Esophagus squamous epithelium (tissue), 5 donors: ENCODE measurements at places on chromosomes 7 and 10. TPM values are rescaled to one million over a fixed set of nuclear protein-coding genes. Genes with fewer than 3 reads are reported as not detected.

Gene CFAP70
- 0.22 TPM for total RNA-seq

Gene GNAT3
- total RNA-seq: not detected

Gene ENTPD1
- 9.9 TPM for total RNA-seq

Gene GNG11
- 0.61 TPM for total RNA-seq

Gene NRG3
- not detected for total RNA-seq

Gene PRPS1L1
- not detected for total RNA-seq

Gene ADRB1
- 0.18 TPM for total RNA-seq

Gene ZC3HAV1
- total RNA-seq: 34.7 TPM

Gene PDE6C
- not detected for total RNA-seq

Gene NME8
- not detected for total RNA-seq

Gene SH2D4B
- total RNA-seq: not detected

Gene ITPRID1
- not detected for total RNA-seq

Gene TAS2R38
- total RNA-seq: not detected

Gene MKX
- total RNA-seq: 3.3 TPM

Gene TRA2A
- 32.4 TPM for total RNA-seq

Gene GHRHR
- not detected for total RNA-seq

Gene LRRC4
- 5.1 TPM for total RNA-seq

Gene STEAP2
- 3.1 TPM for total RNA-seq

- no peaks in the 10 kb centered on the region for H3K4me1 ChIP-seq
- H3K4me3 ChIP-seq: no peak overlapping the region
- H3K27ac ChIP-seq: no peak overlapping the region
- no peaks in the 10 kb centered on the region for H3K27me3 ChIP-seq
- no peaks in the 10 kb centered on the region for H3K36me3 ChIP-seq
Measured at GRCh38 chr10:35005868-35006267, 84.3 kb downstream of the CUL2 start.

DNA sequence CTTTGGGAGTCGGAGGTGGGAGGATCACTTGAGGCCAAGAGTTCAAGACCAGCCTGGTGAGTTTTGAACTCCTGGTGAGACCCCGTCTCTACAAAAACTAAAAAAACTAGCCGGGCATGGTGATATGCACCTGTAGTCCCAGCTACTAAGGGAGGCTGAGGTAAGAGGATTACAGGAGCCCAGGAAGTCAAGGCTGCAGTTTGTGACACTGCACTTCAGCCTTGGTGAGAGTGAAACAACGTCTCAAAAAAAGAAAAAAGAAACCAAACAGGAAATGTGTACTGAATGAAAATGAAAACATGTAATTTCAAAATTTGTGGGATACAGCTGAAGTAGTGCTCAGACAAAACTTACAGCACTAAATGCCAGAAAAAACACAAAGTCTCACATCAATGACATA is 7.6 kb downstream of the ARHGAP12 start:
- H3K27ac ChIP-seq: no peak overlapping the region
- no peak for DNase-seq

DNA sequence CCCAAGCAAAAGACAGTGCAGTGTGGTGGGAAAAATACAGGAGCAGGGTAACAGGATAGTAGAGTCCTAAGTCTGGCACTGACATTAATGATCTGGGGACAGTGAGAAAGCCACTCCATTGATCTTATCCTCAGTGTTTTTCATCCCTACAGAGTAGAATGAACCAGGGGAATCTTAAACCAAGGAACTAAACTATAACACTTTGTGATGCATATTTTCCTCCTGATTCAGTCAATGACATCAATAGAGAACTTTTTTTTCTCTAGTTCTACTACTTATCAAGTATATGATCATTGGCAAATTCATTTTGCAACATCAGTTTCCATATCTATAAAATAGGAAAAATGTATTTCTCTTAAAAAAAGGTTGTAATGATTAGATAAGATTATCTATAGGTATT is 151.1 kb downstream of the TMEM26 start:
- H3K27ac ChIP-seq: no peak overlapping the region
- H3K4me1 ChIP-seq: no peaks in the 10 kb centered on the region
- no peaks in the 10 kb centered on the region for H3K36me3 ChIP-seq
- H3K27me3 ChIP-seq: no peaks in the 10 kb centered on the region

DNA sequence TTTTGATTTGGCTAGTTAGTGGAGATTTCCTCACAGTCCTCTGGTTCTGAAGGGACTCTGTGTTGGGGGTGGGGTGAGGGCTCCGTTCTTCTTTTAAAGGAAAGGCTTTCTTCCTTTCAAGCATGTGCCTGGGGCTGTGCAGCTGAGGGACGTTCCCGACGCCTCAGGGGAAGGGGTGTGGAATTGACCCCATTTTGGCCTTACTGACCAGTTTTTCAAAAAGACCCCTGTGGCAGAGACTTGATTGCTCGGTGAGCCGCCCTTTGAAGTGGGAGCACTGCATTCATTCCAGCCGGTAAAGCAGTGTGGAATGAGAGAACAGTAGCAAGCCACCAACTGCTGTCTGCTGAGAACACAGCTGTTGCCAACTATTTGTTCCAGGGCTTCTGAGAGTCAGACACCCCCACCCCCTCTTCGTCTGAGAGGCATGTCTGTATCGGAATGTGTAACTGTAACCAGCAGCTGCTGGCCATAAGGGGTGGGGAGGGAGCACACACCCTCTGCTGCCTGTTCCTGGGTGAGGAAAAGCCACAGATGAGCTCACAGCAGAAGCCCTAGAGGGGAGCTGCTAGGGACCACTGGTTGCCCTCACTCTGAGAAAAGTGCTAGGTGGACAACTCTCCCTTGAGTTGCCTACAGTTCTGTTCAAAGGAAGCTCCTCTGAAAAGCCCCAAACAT is 33.2 kb downstream of the WBP1L start:
- H3K27ac ChIP-seq: peak overlapping the region; percentile 46
- no peaks in the 10 kb centered on the region for H3K27me3 ChIP-seq
- DNase-seq: no peak

DNA sequence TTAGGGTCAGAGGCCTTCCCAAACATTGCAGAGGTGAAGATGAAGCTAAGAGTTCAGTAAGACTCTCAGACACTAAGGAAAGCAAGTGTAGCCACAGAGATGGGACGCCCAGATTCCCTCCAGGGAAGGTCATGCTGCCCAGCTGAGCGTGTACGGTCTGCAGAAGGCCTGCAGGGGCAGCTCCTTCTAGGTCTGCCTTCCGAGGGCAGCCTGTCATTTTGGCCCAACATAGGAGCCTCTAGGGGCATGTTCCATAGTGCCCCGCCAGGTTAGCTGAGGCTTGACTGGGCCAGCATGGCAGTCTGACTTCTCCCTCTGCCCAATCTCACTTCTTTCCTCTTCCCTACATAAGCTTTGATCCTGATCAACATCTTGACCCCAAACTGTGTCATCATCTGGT is 130.7 kb downstream of the PIP4K2A start:
- no peak overlapping the region for H3K4me3 ChIP-seq
- no peak for DNase-seq
- no peaks in the 10 kb centered on the region for H3K4me1 ChIP-seq
- no peaks in the 10 kb centered on the region for H3K36me3 ChIP-seq
- no peak overlapping the region for H3K27ac ChIP-seq

- no peak for DNase-seq
- no peak overlapping the region for H3K27ac ChIP-seq
- H3K36me3 ChIP-seq: no peaks in the 10 kb centered on the region
- H3K27me3 ChIP-seq: no peaks in the 10 kb centered on the region
- no peaks in the 10 kb centered on the region for H3K4me1 ChIP-seq
Measured at GRCh38 chr10:94150541-94151184, 156.9 kb downstream of the PLCE1 start.

- no peaks in the 10 kb centered on the region for H3K4me1 ChIP-seq
- H3K27me3 ChIP-seq: no peaks in the 10 kb centered on the region
- H3K4me3 ChIP-seq: no peak overlapping the region
- no peak for DNase-seq
- no peak overlapping the region for H3K27ac ChIP-seq
Measured at GRCh38 chr10:89940076-89940475, 238.7 kb downstream of the KIF20B start.

DNA sequence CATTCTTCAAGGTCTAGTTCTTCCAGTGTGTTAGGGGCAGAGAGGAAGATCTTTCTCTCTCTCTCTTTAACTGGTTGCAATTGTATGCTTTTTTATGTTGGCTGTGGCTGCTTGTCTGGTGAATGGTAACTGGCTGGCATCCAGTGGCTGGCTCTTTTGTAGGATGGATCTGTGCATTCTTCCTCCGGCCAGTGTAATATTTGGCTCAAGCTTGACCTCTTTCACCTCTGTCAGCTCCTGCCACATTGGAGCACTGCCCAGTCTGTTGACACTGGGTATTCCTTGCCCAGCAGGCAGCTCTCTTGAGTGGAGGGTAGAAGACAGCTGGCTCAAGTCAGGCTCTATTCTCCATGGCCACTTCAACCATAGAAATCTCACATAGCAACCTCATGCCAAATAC is 528.3 kb downstream of the PHTF2 start:
- no peak overlapping the region for H3K4me3 ChIP-seq
- H3K27me3 ChIP-seq: no peaks in the 10 kb centered on the region
- no peak for DNase-seq
- H3K36me3 ChIP-seq: no peaks in the 10 kb centered on the region

DNA sequence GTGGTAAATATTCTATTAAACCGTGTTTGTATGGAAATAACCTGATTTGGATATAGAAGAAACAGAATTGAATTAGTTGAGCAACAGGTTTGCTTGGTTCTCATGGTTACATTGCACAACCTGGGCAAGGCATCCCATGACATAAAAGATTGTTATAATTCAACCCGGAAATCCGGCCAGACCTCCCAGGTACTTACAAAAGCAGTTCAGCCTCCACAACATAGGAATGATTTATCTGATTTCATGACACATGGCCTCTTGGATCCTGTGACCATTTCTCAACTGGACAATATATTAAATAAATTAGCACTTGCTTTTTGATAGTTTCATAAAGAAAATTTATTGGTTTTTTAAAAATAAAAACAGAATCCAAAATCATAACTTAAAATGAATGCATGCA is 55.1 kb upstream of the PTPN12 start:
- no peak for DNase-seq
- H3K4me3 ChIP-seq: no peak overlapping the region
- H3K27ac ChIP-seq: peak overlapping the region; percentile 54

DNA sequence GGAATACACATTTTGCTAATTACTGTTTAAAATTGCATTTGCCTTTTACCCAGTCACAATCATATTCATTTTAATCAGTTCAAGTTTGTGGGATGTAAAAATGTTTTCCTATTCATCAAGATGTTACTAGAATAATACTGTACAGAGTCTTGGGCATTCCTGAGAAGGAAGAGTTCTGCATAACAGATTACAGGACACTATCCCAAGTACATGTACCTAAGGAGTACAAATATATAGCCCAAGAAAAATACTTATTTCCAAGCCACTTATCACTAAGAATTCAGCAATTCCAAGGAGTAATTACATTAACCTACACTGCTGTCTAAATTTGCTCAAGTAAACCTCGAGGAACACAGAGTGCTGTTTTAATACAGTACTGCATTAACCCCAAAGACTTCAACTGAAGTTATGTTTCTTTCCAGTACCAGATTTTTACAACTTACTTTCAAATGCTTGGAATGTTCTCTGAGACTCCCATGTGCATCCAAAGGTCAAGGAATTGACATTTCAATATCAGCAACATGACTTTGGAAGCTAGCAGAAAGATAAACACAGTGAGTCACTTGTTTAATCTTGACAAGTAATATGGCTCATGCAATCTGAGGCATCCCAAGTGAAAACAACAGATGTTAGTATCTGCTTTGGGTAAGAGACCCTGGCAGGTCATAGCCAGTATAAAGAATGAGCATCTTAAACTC is 125.4 kb upstream of the BET1 start:
- H3K4me3 ChIP-seq: no peak overlapping the region
- no peak for DNase-seq
- no peaks in the 10 kb centered on the region for H3K36me3 ChIP-seq

- peaks cover 5% of the 10 kb centered on the region for H3K4me1 ChIP-seq
- H3K36me3 ChIP-seq: peaks cover 3% of the 10 kb centered on the region
- no peak overlapping the region for H3K4me3 ChIP-seq
- no peak for DNase-seq
- H3K27me3 ChIP-seq: no peaks in the 10 kb centered on the region
Measured at GRCh38 chr7:50614721-50615518, 49.7 kb upstream of the DDC start.

GRCh38 chr7:925601-926000 is 28.9 kb downstream of the ADAP1 start:
- H3K4me3 ChIP-seq: no peak overlapping the region
- H3K4me1 ChIP-seq: no peaks in the 10 kb centered on the region
- no peak for DNase-seq
- no peak overlapping the region for H3K27ac ChIP-seq
- H3K27me3 ChIP-seq: no peaks in the 10 kb centered on the region

DNA sequence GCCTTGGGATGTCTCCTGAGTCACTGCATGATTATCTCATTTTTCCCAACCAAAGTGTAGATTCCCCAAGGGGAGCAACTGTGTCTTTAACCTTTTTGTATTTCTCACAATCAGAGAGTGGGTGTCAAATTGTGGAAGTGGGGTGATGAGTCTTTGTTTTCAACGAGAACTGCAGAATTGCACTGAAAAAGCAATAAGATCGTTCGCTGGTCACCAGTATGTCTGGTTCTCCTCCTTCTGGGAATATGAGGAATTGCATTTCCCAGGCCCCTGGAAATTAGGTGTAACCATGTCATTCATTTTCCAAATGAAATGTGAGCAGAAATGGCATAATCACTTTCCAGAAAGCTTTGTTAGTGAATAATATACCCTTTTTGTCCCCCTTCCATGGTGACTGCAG is 326.9 kb downstream of the GPAM start:
- no peaks in the 10 kb centered on the region for H3K4me1 ChIP-seq
- H3K27me3 ChIP-seq: no peaks in the 10 kb centered on the region
- no peak for DNase-seq
- no peak overlapping the region for H3K27ac ChIP-seq

- no peak overlapping the region for H3K4me3 ChIP-seq
- no peak for DNase-seq
- no peaks in the 10 kb centered on the region for H3K27me3 ChIP-seq
- H3K36me3 ChIP-seq: no peaks in the 10 kb centered on the region
Measured at GRCh38 chr7:50379082-50379481, 71.1 kb downstream of the FIGNL1 start.

DNA sequence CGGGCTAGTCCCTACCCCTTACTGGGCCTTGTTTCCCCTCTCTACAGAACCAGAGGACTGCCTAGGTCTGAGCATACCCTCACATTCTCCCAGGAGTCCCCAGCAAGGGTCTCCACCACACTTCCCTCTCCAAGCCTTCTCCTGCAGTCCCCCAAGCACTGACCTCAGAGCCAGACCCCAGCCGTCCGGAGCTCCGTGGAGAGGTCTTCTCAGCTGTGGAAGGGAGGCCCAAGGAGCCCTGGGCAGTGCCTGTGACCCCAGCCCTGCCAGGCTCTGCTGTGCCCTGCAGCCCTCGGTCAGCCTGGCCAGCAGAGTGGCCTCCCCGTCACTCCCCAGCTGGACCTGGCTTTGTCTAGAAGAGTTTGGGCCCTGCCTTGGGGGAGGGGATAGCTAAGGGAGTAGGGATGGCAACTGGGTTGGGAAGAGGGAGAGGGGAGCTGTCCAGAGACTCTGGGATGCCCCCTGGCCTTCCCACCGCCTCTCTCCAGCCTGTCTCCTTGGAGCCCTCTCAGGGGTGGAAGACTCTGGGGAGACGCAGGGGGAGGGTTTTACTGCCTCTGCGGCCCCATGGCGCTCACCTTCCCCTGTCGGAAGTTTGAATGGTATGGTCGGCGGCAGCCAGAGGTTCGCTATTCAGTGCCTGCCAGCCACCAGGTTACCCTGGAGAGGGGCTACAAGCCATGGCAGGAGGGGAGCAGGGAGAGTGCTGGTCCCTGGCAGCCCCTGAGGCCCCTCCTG is at the start of gene C10orf105:
Gene C10orf105, minus strand, starts transcription at position 315 of the 738 bp plus-strand sequence. CDS start 3,441 bp downstream, outside the sequence.
- DNase-seq: no peak
- H3K36me3 ChIP-seq: no peaks in the 10 kb centered on the region
- H3K27ac ChIP-seq: peak within 1 kb of the TSS; percentile 26
- H3K4me1 ChIP-seq: peaks cover 18% of the 10 kb centered on the region

- H3K36me3 ChIP-seq: no peaks in the 10 kb centered on the region
- peaks cover 23% of the 10 kb centered on the region for H3K4me1 ChIP-seq
- H3K4me3 ChIP-seq: no peak overlapping the region
- no peak for DNase-seq
Measured at GRCh38 chr10:89646889-89647657, 2.0 kb upstream of the PANK1 start.
